ENCODE measurements at places on chromosomes 16 and 17.
A peak's percentile ranks its signal among the peaks of the same experiment; 100 is the strongest.

- no peak for DNase-seq
Observed at GRCh38 chr16:55147396-55147795, 176.6 kb upstream of the IRX6 start.

GRCh38 chr17:59757881-59758385 lies 50.5 kb downstream of the VMP1 start:
- no peak for DNase-seq

- no peak for DNase-seq
Observed at GRCh38 chr16:10245002-10245401, 62.8 kb upstream of the GRIN2A start.

DNA sequence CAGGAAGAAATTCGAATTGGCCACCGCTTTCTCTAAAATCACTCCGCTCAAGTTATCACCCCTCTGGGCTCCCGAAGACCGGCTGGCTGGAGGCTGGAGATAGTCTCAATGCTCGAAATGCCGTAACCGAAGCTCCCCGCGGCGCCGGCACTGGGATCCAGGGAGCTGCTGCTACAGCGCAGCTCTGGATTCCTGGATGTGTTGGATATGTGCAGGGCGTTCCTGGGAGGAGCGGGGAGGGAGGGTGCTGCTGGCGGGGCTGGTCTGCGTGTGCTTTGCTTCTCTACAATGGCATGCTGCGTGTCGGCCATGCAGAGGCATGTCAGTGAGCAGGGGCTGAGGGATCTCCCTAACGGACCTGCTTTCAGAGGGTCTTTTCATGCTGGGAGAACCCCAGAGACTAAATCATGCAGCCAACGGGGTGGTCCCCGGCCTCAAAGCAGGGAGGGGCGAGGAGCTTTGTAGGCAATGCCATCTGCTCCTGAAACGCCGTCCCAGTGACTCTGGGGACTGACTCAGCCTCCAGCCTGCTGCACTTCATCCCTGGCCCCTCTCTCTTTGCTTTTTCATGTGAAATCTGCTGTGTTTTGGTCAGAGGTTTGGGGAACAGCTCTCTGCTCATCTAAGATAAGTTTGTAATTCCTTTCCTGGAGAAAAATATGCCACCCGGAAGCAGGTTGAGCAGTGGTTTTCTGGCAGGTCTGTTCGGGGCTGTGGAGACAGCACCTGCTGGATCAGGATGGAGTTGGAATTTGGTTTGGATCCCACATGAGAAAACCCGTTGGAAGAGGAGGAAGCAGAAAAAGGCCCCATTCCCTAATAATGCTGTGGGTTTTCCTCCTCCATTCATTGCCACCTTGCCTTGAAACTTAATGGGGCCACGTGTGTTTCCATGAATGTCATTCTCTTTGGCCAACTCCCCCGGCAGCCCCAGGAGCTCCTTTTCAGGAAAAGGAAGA lies 311.4 kb downstream of the SEC14L1 start:
- DNase-seq, result peak; percentile 78

GRCh38 chr17:17766077-17766743 lies 70.6 kb downstream of the SREBF1 start:
- no peak for DNase-seq

DNA sequence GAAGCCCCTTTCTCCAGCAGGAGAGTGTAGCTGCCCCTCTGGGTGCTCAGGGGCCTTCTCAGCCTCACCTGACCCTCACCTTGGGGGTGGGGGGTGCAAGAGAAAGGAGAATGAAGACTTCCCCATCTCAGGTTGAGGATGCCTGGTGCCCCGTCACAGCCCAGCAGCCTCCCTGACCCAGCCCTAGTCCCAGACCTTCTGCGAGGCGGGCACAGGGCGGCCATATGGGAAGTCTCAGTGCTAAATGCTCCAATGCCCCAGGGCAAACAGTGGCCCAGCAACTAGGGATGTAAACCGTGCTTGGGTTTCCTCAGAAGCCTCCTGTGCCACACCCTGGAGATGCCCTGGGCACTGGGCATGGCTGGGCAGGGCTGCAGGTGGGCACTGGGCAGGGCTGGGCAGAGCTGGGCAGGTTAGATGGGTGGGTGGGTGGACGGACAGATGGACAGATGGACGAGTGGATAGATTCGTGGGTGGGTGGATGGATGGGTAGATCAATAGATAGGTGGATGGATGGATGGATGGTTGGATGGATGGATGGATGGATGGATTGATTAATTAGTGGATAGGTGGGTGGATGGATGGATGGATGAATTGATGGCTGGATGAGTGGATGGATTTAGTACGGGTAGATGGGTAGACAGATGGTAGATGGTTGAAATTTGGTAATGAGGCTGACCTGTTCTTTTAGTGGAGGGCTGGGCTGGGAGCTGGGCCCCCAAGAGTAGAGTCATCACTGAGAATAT lies 16.8 kb downstream of the TPSD1 start:
- no peak for DNase-seq

DNA sequence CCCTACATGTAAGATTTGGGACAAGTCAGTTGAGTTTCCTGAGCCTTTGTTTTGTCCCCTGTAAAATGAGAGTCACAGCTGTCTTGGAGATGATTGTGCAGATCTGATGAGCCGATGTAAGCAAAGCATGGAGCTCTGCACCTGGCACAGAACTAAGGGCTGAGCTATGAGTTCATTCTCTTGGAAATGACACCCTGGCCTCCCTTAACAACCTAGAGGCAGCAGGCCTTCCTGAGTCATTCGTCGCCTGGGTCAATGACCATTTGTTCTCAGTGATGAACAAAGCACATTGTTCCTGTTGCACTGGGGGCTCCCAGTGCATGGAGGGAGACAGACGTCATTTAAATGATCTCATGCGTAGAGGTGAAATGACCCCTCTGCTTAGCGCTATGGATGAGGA lies 62.8 kb upstream of the GCSH start:
- DNase-seq, result no peak

- no peak for DNase-seq
Observed at GRCh38 chr17:45782889-45783592, 1.1 kb upstream of the CRHR1 start.

DNA sequence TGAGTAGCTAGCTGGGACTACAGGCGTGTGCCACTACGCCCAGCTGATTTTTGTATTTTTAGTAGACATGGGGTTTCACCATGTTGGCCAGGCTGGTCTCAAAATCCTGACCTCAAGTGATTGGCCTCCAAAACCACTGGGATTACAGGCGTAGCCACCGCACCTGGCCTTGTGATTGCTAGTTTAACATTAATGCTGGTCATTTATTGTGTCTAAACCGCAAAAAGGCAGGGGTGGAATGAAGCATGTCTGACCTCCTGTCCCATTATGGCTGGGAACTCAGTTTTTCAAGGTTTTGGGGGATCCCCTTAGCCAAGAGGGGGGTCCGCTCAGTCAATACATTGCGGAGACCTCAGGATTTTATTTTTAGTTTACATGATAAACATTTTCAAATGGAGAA lies 10.7 kb upstream of the CNGB1 start:
- DNase-seq, result no peak

GRCh38 chr16:22071331-22071910 lies 20.9 kb upstream of the VWA3A start:
- DNase-seq, result no peak

DNA sequence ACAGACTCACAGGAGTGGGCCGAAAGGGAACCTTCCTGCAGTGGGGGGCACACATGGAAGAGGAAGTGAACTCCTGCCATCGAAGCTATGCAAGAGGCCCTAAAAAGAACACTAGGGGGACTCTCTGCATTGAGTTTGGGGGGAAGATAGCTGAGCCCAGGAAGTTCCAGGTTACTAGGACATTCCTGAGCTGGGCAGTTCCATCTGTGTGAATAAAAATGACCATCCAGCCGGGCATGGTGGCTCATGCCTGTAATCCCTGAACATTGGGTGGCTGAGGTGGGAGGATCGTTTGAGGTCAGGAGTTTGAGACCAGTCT lies 211.8 kb downstream of the ZNF423 start:
- no peak for DNase-seq

DNA sequence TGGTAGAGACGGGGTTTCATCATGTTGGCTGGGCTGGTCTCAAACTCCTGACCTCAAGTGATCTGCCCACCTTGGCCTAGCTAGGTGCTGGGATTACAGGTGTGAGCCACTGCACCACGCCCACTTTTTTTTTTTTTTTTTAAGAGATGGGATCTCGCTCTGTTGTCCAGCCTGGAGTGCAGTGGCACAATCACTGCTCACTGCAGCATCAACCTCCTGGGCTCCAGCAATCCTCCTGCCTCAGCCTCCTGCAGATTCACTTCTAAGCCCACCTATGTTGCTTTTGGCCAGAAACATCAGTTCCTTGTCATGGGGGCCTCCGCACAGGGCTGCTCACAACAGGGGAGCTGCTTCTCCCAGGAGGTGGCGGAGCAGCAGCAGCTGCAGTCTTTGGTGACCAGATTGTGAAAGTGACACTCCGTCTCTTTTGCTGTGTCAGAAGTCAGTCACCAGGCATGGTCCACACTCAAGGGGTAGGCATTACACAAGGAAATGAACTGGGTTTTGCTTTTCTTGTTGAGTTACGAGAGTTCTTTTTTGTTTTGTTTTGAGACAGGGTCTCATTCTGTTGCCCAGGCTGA lies 4.5 kb upstream of the NME4 start:
- no peak for DNase-seq

DNA sequence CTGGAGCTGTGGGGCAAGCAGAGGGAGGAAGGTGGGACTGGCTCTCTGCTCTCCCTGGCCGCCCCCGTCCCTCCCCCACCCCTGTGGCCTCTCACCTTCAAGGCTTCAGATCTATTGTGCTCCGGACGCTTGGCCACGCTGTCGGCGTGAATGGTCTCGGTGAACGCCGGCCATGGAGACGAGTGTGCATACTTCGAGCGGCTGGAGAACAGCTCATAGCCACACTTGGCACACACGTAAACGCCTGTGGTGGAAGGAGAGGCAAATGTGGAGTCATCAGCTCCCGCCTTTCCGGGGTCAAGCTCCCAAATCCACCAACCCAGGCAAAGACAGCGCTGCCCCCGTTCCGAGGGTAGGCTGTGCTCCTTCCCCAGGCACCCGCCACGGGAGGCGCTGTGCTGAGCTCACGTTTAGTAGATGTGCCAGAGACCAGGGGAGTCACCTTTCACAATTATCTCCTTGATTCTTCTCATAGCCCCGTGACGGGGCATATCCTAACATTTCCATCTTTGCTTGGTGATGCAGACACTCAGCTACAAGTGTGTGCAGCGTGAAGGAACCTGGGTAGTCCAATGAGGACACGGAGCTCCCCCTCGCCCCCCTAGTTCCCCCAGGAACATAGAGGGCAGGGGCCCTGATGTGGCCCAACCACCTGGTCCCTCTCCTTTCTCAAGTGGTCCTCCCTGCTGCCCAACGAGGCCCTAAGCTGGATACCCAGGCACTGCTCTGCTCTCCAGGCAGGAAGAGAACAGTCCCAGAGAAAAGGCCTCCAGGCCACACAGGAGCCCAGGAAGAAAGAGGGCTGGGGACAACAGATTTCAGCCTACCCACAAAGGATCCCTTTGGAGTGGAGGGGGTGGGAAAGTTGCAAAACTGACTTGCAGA lies 1.6 kb downstream of the MSRB1 start:
- no peak for DNase-seq

GRCh38 chr17:16068323-16068722 lies 68.7 kb downstream of the TTC19 start:
- DNase-seq, result peak; percentile 47

DNA sequence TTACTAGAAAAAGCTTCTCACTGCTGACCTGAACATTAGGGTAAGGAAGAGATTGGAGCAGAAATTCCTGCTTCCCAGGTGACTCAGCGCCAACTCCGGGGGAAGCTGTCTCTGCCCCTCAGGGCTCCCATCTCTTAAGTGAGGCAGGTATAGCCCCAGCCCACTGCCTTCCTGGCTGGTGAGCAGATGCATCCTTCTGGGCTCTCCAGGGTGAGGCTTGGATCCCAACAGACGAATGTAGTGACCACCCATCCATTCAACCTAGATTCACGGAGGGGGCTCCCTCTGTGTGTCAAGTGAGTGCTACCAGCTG lies 3.2 kb downstream of the ATP2C2 start:
- DNase-seq, result no peak

DNA sequence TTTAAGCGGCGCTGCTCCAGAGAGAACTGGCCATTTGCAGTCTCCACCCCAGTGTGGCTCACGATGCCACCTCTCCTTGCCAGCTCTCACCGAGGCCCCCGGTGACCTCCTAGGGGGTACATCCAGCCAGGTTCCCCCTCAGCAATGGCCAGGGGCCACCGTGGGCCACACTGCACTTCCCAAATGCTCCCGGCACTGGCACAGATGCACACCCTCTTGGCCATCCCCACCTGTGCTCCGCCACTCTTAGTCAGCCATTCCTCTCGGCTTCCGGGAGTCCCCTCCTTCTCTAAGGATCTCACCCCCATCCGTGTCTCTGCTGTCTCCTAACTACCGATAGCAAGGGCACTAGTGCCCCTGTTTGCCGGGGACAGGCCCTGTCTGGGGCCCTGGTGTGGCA lies 25.8 kb downstream of the MLYCD start:
- no peak for DNase-seq

- DNase-seq, result peak; percentile 52
Observed at GRCh38 chr17:17303010-17303846, at the start of gene NT5M. TSS of gene NT5M (plus strand) at chr17:17303373. CDS start at chr17:17303551, 178 bp downstream.

GRCh38 chr16:58451265-58451689 lies 48.7 kb upstream of the NDRG4 start:
- DNase-seq, result no peak

DNA sequence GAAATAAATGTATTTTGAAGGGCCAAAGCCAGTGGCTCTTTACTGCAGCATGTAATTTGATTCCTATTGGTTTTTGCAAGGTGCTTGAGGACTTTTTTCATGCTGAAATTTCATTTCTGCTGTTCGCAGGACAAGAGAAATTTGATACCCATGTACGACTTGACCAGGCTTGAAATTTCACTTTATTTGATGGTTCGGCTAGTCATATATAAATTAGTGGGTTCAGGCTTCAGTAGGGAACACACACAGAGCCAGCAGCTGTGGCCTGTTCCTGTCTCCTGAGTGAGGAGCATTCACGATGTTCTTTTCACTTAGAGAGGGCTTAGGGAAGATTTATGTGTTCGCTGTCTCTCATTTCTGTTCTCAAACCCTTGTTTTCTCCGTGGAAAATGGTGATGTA lies 258.4 kb upstream of the CACNG5 start:
- no peak for DNase-seq

- peak; percentile 55 for DNase-seq
Observed at GRCh38 chr17:70040336-70040735, 34.7 kb upstream of the KCNJ16 start.

DNA sequence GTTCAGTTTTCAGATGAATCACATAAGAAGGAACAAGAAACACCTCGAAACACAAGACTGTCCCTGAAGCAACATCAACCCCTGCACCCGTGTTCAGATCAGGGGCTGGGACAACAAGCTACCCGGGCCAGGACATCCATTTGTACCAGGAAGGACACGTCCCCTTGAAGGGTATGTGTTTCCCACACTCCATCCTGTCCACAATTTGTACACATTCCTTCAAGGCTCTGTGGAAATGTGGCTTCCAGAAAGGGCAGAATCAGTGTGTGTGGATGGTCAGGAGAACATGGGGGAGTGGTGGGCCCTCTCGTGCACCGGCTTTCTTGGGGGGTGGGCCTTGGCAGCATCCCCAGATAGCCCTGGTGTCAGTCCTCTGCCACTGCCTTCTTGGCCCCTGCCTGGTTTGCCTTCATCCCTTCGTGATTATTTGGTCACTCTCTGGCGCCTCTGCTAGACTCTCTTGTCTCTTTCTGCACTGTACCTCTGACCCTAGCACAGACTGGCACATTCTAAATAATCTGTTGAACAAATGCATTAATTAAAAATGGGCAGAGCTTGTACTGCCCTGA lies 10.3 kb downstream of the KIFC3 start:
- no peak for DNase-seq

Data from amniotic epithelial cell (primary cell).